ENCODE measurements at places on chromosomes 4 and X.

DNA sequence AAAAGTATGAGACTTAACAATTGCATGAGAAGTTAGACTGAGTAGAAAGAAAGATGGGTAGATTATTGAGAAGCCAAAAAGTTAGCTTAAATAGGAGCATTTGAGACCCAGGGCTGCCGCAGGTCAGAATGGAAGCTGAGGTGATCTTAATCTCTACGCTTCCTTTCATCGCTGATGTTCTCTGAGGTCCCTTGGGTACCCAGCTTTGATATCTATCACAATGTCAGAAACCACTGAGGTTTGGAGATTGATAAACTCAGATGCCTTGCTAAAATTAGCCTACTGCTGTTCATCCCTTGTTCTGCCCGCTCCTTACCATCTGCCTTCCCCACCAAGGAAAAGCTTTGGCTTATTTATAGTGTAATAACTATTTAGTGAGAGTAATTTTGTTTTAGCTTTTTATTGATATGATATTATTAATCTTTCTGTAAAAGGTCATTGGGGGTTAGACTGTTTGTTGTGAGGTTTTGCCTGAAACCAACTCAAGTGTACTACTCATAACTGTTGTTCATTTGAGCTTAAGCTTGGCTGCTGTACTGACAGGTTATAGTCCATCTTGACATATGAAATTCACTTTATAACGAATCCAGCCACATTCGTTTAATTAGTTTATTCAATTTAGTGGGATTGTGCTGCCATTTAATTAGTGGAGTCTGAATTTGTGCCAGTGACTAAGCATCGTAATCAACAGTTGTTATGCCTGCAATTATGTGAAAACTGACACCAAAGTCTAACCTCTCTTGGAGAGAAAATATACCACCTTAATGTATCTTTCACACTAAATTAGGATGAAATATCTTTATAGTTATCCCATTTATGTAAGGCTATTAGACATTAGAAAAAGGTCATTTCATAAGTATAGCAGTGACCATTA lies 15.1 kb downstream of the MCUB start:
- no peak for DNase-seq

DNA sequence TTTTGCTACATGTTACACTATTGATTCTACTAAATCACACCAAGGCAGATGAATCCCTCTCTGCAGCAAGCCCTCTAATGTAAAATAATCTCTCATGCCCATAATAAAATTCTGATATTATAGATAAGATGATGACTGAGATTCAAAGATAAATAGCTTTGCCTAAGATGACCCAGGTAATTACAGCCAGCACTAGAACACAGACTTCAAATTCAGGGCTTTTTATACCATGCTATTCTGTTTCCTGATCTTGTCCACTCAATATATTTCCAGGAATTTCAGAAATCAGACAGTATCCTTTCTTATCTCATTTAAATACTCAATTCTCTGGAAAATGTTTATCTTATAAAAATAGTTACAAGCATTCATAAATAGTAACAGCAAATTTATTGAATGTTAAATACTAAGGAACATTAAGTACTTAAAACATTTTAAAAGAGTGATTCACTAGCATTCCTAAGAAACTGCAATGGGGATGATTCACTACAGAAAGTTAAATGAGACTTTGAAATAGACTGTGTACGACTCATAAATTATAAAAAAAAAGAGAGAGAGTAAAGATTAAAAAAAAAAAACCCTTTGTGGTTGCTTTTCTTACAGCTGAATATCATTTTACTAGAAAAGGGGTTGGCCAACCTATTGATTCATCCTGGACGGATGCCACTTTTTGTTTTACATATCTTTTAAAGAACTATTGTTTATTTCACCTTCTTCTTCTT lies 45.8 kb upstream of the IL21 start:
- no peak for DNase-seq

DNA sequence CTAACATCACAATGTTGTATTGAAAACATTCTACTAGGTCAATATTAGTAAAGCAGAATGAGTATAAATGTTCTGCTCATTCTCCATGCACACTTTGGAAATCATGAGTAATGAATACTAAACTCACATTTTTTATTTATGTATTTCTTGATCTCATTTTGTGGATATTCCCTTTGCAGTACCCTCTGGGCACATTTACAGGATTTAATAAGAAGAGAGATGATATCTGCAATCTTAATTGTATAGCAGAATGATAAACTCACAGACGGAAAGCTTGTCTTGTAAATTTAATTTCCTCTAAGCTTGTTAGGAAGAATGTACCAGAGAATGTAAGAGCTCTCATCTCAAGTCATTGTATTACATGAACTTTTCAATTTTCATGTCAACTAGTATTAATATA lies 1279.7 kb downstream of the PCDH7 start:
- DNase-seq = no peak

GRCh38 chrX:41604177-41604576 lies 84.6 kb upstream of the GPR34 start:
- no peak for DNase-seq

- no peak for DNase-seq
Observed at GRCh38 chrX:69177511-69178162, 12.4 kb upstream of the PJA1 start.

DNA sequence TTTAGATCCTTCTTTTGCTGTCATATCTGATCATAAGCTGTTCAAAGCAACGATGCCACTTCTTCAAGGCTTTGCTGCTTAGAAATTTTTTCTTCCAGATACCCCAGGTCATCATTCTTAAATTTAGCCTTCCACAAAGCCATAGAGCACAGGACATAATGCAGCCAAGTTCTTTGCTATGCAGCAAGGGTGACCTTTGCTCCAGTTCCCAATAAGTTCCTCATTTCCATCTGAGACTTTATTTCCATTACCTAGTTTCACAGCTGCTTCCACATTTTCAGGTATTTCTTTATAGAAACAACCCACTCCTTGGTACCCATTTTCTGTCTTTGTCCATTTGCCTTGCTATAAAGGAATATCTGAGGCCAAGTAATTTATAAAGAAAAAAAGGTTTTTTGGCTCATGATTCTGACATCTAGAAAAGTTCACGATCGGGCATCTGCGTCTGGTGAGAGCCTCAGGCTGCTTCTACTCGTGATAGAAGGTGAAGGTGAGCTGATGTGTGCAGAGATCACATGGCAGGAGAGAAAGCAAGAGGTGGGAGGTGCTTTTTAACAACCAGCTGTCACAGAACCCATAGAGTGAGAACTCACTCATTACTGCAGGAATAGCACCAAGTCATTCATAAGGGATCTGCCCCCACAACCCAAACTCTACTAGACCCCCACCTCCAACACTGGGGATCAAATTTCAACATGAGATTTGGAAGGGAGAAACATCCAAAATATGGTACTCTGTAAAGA lies 11.8 kb upstream of the TASL start:
- DNase-seq = no peak

DNA sequence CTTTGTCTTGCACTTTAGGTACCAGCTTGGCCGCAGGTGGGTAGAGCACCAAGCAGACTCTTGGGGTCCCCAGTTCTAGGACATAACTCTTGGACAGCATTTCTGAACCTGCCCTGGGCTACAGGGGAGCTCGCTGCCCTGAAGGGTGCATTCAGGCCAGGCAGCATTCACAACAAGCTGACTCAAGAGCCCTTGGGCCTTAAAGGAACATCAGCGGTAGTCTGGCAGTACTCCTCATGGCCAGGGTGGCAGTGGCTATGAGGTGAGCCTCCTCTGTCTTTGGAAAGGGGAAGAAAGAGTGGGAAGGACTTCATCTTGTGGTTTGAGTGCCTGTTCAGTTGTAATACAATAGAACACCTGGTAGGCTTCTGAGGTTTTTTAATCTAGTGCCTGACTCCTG lies 24.8 kb upstream of the SMARCA5 start:
- DNase-seq = no peak

GRCh38 chr4:123649645-123650391 lies 253.2 kb downstream of the SPRY1 start:
- DNase-seq = no peak

DNA sequence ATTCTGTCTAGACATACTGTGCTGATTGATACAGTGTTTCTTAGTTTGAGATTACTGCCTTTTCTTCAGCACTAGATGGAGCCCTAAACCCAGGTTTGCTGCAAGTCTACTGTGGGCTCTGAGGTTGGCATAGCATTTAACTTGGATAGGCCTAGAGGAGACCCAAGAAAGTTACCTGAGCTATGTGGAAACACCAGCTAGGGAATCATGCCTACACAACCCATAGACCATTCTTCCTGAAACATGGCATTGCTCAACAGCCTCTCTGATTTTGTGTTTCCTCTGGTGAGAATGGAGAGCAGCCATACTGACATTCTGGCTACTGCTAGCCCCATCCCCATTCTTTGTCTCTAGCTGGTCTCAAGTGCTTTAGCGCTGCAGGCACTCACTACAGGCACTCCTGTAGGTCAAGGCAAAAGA lies 287.7 kb upstream of the PCDH18 start:
- no peak for DNase-seq

DNA sequence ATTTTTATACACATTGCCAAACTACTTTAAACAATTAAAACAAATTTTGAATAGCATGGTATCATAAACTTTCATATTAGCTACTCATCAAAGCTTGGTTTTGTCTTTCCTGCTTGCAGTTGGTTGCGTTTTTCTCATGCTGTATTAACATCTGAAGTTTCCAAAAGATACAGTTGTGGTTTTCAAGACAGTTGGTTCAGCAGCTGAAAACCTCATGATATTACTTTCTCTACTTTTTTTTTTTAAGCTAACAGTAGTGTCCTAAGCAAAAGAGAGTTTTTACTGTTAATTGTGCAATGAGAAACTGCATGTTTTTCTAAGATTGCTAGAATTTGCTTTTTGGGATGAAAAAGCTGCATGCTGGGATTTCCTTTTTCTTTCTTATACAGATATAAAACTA lies 15.2 kb downstream of the RUFY3 start:
- DNase-seq = no peak

- DNase-seq = no peak
Observed at GRCh38 chr4:37993806-37994205, 33.6 kb downstream of the PTTG2 start.

DNA sequence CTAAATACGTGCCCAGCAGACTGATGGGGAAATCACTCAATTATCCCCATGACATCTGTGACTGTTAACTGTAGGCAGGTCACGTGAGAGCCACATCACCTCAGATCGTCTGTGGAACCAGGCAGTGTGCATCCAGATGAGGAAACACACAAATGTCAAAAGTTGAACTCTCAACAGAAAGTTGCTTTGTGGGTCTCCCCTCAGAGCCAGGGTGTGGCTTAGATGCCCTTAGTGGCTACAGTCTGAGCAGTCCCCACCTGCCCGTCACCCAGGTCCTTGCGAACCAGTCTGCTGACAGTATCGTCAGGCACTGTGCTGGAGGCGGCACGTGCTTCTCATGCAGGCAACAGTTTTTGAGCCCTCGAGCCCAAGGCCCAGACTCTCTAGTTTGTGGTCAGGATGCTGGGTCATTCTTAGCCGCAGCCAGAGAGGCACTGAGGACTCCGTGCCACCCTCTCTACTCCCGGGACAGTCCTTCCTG lies 10.8 kb downstream of the TMEM187 start:
- no peak for DNase-seq

DNA sequence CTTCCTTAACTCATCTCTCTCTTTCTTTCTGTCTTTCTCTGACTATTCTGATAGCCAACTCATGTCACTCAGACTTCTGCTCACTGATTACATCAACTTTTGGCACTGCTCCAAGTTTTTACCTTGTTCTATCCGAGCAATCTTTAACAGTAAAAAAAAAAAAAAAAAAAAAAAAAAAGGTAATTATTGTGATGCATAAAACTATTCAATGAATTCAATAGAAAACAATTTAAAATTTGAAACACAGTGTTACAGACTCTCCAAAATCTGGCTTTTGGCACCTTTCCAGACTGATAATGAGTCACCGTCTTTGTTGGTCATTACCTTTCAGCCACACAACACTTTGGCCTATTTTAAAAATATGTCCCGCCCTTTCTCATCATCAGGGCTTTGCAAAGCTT lies 229.5 kb downstream of the GALNTL6 start:
- DNase-seq = no peak
